ENCODE measurements at places on chromosomes 2 and 18.
A peak's percentile ranks its signal among the peaks of the same experiment; 100 is the strongest.

- no peak for DNase-seq
Measured at GRCh38 chr2:165594935-165595255, 125.4 kb downstream of the CSRNP3 start.

- DNase-seq, result no peak
Measured at GRCh38 chr2:148930046-148930775, 55.2 kb downstream of the KIF5C start.

DNA sequence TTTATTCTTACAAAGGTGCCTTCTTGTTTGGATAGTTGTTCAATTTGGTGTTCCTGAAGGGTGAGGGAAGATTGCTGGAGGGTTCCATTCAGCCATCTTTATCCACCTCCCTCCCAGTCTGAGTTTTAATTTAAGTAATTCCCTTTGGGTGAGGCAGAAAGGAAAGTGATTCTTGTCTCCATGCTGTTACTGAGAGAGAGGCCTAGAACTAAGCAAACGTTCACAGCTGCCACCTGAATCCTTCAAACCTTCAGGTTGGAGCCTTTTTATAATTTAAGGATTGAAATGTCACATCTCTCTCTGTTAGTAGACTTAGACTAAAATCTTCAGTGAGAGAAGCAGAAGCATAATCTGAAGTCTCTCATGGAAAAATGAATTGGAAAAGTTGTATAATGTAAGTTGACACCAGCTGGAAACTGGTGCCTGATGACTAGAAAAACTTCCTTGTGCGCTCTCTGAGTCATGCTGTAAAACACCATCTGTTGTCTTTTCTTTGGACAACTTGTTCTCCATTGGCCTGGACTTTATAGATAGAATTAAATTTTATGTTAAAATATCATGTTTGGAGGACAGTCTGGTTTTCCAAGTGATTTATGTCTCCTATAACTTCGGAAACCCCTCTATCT, 14.6 kb downstream of the STRADB start:
- DNase-seq, result peak; percentile 29

- DNase-seq, result no peak
Measured at GRCh38 chr18:50610349-50610748, 50.5 kb downstream of the MAPK4 start.

DNA sequence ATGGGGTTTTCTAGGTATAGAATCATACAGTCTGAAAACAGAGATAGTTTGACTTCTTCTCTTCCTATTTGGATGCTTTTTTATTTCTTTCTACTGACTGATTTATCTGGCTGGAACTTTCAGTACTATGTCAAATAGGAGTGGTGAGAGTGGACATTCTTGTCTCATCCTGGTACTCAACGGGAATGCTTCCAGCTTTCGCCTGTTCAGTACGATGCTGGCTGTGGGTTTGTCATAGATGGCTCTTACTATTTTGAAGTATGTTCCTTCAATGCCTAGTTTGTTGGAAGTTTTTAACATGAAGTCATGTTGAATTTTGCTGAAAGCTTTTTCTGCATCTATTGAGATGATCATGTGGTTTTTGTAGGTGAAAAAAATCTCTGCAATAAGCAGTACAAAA, 730.4 kb downstream of the PLCL1 start:
- no peak for DNase-seq

DNA sequence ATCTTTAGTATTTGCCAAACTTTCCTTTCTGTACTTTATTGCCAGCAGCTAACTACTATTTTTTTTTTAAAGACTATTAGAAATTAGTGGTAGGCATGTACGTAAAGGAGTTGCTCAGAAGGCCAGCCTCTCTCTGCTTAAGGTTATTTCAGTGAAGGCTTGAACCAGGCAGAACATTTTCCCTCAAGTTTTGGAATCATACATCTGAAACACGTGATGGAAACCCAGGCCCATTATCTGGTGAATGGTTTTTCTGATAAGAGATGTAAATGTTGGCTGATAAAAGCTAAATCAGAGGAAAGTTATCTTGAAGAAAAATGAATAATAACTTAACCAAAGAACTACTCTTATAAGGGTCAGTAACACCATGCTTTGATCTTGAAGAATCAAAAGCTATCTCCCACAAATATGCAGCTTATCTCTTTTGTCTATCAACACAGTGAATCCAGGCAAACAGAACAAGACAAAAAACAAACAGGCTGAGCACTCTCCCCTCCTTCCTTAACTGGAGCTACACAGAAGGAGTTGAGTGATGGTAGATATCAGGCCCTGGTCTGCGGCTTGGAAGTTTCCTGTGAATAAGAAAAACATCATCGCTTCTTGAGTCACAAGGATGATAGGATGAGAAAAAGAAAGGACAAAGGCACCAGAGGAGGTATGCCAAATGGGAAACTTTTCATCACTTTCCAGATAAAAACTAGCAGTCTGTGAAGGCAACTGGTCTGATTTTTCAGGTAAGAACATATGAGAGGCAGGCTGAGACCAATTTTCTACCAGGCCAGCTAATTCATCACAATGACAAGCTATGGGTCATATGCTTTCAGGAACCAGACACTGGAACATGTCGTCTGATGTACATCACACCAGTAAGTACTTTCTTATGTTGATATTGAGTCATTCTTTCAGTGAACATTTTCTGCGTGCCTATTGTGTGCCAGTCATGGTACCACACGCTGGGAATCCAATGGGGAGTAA, 88.4 kb upstream of the STK17B start:
- no peak for DNase-seq

GRCh38 chr2:31957354-31958139, 53.3 kb downstream of the MEMO1 start:
- DNase-seq, result peak; percentile 4

DNA sequence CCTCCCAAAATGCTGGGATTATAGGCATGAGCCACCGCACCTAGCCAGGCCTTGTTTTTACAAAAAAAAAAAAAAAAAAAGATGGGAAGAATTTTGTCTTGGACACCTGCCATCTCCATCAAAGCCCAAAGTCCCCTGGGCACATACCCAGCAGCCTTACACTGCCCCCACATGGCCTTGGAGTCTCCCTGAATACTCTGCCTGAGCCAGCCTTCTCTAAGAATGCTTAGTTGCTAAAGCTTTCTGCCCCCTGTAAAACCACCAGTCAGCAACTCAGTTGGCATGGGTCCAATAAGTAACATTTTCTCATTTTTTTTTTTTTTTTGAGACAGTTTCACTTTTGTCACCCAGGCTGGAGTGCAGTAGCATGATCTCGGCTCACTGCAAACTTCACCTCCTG, 40.6 kb downstream of the SPC25 start:
- DNase-seq, result no peak

GRCh38 chr18:48321121-48321520, 88.1 kb downstream of the ZBTB7C start:
- DNase-seq, result no peak

- DNase-seq, result no peak
Measured at GRCh38 chr2:158665536-158666302, 129.4 kb upstream of the DAPL1 start.
